ENCODE measurements at places on chromosomes 2 and 18. TPM values are rescaled to one million over a fixed set of nuclear protein-coding genes. Genes with fewer than 3 reads are reported as not detected.

- DNase-seq: no peak
- peaks cover 5% of the 10 kb centered on the region for H3K27me3 ChIP-seq
- no peak overlapping the region for H3K4me3 ChIP-seq
- H3K4me1 ChIP-seq: peaks cover 1% of the 10 kb centered on the region
Observed at GRCh38 chr2:172991031-172991430, 84.6 kb upstream of the MAP3K20 start.

- no peaks in the 10 kb centered on the region for H3K36me3 ChIP-seq
- no peak overlapping the region for H3K4me3 ChIP-seq
- H3K27me3 ChIP-seq: peaks cover 37% of the 10 kb centered on the region
- peaks cover 26% of the 10 kb centered on the region for H3K4me1 ChIP-seq
Observed at GRCh38 chr2:127420039-127420864, 2.0 kb downstream of the PROC start.

Gene KCNG3
- 0.21 TPM for total RNA-seq

DNA sequence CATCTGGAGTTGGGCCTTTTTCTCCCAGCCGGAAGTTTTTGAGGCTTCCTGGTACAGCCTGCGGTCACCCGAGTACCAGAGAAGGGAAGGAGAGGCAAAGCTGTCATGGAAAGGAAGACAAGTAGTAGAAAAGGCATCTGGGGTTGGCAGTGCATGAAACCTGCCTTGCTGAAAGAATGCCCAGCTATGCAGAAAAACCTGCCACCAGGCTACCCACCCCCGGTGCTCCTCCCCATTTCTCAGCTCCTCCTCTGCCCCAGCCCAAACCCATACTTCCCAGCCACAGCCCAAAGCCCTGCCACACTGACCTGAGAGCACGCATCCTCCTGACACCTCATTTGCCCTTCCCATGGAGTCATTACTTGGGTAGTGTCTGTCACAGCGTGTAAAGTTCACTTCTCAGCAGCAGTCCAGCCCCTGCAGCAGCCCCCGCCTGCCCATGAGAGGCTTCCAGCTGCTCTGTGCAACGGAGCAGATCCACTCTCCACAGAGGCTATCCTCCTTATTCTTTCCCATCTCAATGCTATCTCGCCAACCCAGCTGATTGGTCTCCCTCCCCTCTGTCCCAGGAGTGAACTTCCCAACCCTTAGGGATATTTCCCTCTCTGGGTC is 40.4 kb upstream of the MAL start:
- no peaks in the 10 kb centered on the region for H3K36me3 ChIP-seq
- peaks cover 6% of the 10 kb centered on the region for H3K4me1 ChIP-seq
- peaks cover 10% of the 10 kb centered on the region for H3K27me3 ChIP-seq
- DNase-seq: no peak
- H3K4me3 ChIP-seq: no peak overlapping the region

GRCh38 chr18:38579764-38580163 is 1014.2 kb upstream of the CELF4 start:
- no peaks in the 10 kb centered on the region for H3K27me3 ChIP-seq
- no peak overlapping the region for H3K4me3 ChIP-seq
- no peak overlapping the region for H3K27ac ChIP-seq
- no peak for DNase-seq
- H3K4me1 ChIP-seq: peaks cover 18% of the 10 kb centered on the region
- no peaks in the 10 kb centered on the region for H3K36me3 ChIP-seq

Gene RFX8
- 2.2 TPM for total RNA-seq
